ENCODE measurements at places on chromosomes 4 and X.

DNA sequence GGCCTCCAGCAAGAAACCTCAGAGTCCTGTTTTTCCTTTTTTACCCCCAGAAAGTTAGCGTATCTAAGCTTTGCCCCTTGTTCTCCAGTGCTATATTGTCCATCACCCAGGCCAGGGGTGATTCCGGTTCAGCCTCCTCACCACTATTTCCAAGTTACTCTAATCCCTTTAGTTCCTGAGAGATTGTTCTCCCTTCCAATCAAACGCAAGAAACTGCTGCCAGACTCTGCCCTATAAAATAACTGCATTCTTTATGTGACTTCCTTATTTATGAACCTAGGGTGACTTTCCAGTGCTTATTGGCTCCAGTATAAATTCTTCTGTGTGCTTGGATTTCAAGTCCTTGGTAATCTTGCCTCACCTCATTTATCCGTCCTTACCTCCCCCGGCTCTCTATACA is 65.7 kb downstream of the CLCN5 start:
- no peak for DNase-seq

GRCh38 chr4:89134775-89135319 is 23.5 kb downstream of the TIGD2 start:
- DNase-seq: no peak

DNA sequence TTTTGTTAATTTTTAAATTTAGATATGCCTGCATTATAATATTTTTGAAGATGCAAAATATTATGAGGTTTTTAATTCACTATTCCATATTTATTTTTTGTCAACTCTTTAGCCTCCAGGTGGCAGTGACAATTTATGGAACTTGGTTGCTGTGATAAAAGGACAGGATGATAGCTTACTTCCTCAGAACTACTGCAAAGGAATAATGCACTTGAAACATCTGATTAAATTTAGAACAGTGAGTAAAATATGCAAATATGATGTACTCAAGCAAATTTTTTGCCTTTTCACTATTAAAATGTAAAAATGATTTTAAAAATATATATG is 45.1 kb downstream of the SPATA4 start:
- no peak for DNase-seq

DNA sequence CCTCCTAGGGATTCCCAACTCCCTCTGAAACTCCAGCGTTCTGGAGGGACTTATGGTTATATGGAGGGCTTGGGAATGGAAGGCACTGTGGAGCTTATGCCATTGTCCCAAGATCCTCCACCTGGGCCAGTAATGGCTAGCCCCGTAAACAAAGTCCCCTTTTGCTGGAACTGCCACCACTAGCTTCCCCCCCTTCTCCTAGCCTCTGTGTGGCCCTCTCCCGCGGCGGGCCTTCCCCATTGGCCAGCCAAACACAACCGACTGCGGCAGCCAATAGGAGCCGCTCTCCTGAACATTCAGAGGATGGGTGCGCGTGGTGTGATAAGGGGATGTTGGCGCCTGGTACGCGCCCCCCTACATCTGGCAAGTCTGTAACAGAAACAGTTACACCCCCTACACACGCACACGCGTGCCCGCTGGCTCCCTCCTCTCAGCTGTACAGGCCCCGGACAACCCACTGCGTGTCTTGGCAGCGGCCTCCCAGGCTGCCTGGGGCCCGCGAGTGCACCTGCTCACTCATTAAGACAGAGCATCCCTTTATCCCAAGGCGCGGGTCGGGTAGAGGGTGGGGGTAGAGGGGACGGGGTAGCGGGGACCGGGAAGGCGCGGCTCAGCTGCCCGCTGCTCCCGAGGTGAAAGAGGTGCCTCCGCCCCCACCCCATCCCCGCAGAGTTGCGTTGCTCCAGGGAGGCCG is 863 bp upstream of the RAB33A start:
- peak; percentile 86 for DNase-seq

DNA sequence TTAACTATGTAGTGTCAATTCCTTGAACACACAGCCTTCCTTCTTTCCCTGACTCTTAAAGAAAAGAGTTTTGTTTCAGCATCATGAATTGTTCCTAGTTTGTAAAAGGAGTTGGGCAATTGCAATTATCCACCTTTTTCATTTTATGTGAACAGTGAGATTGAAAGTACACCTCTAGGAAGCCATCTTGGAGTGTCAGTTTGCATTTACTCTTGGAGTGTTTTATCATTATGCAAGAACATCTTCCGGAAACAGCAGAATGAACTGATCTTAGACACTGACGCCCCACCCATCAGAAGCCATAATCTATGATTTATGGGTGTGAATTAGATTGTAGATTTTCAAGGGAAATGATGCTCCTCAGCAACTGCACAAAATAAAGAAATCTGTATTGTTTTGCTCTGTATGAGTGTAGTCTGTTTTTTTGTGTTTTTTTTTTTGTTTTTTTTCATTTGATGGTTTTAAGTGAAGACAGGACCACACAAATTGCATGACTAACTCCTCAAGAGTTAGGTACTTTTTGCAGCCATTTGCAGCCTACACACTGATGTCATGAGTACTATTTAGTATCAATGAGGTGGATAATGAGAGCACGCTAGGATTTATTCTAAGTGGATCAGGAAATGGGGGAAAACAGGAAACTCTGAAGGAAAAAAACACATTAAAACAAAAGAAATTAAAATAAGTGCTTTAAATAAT is 19.5 kb upstream of the FGF2 start:
- DNase-seq: no peak

DNA sequence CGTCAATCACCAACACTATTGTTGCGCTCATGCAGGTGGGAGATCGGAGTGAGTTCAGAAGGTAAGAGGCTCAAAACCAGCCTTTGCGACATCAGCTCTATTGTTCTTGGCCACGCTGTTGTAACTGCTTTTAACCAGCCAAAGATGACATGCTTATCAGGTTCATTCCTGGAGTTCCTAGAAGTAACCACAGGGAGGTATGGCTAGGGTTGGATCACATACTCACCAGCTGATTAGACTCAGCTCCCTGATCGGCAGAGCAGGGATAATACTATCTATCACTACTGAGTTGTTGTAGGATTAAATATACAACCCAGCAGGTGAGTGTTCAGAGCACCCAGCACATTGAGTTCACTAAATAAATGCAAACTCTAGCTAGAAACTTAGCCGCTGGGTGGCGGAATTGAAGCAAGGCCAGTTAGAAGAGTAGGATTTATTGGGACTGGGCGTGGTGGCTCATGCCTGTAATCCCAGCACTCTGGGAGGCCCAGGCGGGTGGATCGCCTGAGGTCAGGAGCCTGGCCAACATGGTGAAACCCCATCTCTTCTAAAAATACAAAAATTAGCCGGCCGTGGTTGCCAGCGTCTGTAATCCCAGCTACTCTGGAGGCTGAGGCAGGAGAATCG is 12.4 kb downstream of the SLC34A2 start:
- DNase-seq: no peak

DNA sequence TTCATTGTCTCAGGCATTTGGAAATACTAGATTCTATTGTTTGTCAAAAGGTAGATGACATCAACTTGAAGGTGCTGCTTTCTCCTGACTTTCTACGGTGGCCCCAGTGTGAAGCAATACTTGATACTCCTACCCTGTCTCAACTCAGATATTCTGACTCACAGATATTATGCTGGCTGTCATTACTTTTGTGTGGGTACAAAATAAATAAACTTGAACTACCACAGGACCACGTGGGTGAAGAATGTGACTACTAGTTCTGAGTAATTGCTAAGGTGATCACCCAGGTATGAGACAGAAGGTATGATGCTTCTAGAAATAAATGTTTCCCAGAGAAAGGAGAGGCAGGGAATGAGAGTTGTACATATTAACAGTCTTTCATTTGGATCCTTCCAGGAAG is 275.3 kb upstream of the SPOCK3 start:
- DNase-seq: no peak

GRCh38 chr4:177728361-177729152 is 286.3 kb upstream of the AGA start:
- DNase-seq: no peak

DNA sequence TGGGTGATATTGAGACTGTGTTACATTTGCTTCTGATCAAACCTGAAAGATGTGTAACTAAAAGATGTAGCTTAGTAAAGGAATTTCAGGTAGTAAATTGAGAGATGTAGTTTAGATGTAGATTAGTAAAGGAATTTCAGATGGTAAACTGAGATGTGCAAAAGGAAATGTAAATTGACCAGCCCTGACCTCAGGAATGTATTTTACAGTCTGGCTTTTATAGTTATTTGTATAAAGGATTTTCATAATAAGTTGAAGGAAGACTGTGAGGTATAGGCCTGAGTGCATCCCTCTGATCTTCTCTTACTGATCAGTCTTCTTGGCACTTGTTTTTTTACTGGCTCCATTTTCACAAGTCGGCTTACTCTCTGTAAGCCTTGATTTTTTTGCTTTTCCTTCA is 3.2 kb downstream of the KLHL2 start:
- DNase-seq: no peak

DNA sequence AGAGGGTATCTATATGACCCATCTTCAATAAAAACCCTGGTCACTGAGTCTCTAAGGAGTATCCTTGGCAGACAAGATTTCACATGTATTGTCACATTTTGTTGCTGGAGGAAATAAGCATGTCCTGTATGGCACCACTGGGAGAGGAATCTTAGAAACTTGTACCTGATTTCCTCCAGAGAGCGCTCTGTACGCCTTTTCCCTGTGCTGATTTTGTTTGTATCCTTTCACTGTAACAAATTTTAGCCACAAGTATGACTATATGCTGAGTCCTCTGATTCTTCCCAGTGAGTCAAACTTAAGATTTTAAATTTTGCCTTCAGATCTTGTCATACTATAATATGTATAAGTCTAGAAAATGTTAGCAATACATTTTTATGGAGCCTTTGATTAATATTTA is 102.8 kb downstream of the ITIH6 start:
- no peak for DNase-seq

GRCh38 chr4:60944060-60944459 is 256.1 kb upstream of the ADGRL3 start:
- no peak for DNase-seq

GRCh38 chr4:108811486-108811885 is 48.6 kb upstream of the ETNPPL start:
- DNase-seq: no peak

DNA sequence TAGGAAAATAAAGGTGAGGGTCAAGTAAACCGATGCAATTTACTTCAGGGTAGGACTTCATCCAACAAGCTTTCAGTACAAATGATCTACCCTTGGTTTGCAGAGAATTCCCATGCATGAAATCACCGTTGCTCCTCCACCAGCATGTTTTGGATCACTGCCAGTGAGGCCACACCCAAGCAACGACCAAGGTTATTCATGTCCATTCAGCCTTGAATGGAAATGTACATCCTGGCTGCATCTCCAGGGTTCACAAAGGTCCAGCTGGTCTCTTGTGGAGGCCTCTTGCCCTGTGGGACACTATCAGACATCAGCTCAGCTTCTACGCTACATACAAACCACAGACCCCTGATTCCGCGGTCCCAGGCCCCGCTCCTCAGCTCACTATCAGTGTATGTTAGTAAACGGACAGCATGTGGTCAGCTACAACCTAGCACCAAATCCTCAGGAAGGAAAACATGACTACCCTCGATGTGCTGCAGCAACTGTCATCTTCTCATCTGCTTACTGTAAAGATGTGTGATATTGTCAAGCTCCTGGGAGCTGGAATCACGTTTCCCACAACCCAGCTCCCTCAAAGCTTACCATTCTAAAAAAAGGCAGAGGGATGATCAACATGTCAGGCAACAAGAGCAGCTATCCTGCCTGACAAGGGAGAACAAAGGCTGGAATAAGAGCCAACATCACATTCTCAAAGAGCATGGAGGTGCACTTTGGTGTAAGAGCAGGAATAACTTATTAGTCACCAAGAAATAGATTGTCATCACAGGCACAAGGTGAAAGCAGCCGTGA is 4.9 kb downstream of the LYAR start:
- DNase-seq: no peak

DNA sequence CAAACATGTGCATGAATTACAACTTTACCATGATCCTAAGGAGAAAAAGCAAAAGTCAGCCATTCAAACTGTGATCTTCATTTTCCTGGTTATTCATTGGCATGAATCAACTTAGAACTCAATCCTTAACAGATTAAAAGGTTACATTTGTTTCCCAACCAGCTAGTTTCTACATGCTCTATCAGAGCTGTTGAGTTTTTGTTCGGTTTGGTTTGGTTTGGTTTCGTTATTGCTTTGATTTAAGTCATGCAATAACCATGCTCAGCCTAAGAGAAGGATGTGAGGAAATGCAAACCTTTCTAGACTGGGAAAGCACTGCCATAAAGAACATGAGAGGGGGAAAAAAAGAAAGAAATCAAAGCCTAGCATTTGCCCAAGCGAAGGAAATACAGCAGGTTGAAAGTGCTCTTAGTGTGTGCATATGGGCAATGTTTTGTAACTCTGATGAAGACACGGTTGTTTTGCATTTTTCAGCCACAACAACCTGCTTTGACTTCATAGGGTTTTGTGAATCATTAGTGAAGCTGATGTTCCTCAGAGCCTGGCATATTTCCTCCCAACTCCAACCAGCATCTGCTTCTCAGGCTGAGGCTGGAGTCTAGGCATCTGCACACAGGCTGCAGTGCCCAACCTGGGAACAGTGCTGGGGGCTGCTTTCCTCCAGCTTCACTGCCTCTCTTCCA is 234.3 kb downstream of the ZNF674 start:
- DNase-seq: no peak

GRCh38 chr4:152460488-152460887 is 75.4 kb downstream of the FBXW7 start:
- DNase-seq: no peak

DNA sequence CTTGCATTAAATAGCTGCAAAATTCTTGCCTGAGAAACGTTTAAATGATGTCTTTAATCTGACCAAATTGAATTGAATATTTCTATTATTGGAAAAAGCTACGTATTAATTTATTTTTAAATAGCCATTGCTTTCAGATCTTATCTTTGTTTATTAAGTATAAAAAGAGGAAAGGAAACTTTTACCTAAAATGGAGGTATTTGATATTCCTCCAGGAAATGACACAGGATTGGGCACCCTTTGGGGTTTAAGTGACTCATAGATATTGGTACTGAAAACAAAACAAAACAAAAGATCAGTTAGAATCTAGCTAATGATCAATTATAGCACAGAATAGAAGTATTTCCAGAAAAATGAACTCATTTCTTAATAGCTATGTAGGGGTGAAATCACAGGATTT is 34.1 kb downstream of the PLS3 start:
- no peak for DNase-seq

- no peak for DNase-seq
These were observed 343.5 kb downstream of the IDS start for GRCh38 chrX:149161435-149162088.

GRCh38 chr4:87857789-87858188 is 25.0 kb downstream of the MEPE start:
- DNase-seq: no peak

DNA sequence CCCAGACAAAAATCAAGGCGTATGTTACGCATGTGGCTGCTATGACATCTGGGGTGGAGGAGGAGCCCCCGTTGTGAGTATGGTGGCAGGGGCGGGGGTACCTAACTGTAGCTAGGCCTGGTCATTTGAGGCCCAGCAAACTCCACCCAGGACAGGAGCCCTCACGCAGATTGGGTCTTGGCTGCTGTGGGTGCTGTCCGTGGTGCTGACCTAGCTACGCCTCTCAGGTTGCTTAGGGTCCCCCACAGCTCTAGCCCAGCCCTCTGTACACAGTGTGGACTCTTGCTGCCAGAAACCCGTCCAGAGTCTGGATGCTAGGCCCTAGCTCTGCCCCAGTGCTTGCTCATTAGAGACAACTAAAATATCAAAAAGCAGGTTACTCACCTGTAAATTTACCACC is 146.7 kb upstream of the PSAPL1 start:
- DNase-seq: no peak

GRCh38 chr4:33722800-33723516 is 2521.4 kb downstream of the ARAP2 start:
- DNase-seq: no peak

- no peak for DNase-seq
These were observed 330.5 kb upstream of the ZFP42 start for GRCh38 chr4:187665086-187665485.
